Skin of body (tissue), 3 donors: ENCODE measurements at places on chromosomes 11 and 22. TPM values are rescaled to one million over a fixed set of nuclear protein-coding genes. Genes with fewer than 3 reads are reported as not detected.

Gene MMP11
- total RNA-seq: 4.9 TPM

Gene FAM227A
- total RNA-seq: 3.2 TPM

Gene VWA5A
- 22.0 TPM for total RNA-seq

Gene PYGM
- 45.7 TPM for total RNA-seq

Gene ART5
- 1.7 TPM for total RNA-seq

Gene SNX19
- 32.2 TPM for total RNA-seq

Gene INPP5J
- total RNA-seq: 0.39 TPM

Gene OR51B4
- not detected for total RNA-seq

Gene GNG3
- not detected for total RNA-seq

Gene MYO18B
- 17.6 TPM for total RNA-seq

Gene PNPLA5
- 2.3 TPM for total RNA-seq

Gene SLC6A5
- not detected for total RNA-seq

Gene TESMIN
- total RNA-seq: 1.1 TPM

Gene SHANK3
- total RNA-seq: 7.2 TPM

Gene APOBEC3B
- 3.1 TPM for total RNA-seq

Gene NCF4
- total RNA-seq: 10.2 TPM

Gene GRK3
- total RNA-seq: 19.2 TPM

Gene SHISAL1
- total RNA-seq: 0.99 TPM

Gene MMP8
- total RNA-seq: 8.4 TPM

Gene TYMP
- 16.3 TPM for total RNA-seq

Gene CD3E
- total RNA-seq: 0.30 TPM

Gene IGHMBP2
- 11.0 TPM for total RNA-seq

Gene PLCB3
- total RNA-seq: 17.4 TPM

Gene SLC16A8
- 0.69 TPM for total RNA-seq

Gene KRTAP5-11
- total RNA-seq: 2.2 TPM

Gene OR8D4
- 0.30 TPM for total RNA-seq

Gene STK33
- 0.69 TPM for total RNA-seq

Gene DNAJB7
- not detected for total RNA-seq

Gene FSHB
- total RNA-seq: not detected

Gene CHID1
- total RNA-seq: 29.3 TPM

Gene TSSK2
- not detected for total RNA-seq

Gene TLCD5
- total RNA-seq: 6.7 TPM

Gene CCDC89
- total RNA-seq: 1.8 TPM

Gene ESRRA
- 12.0 TPM for total RNA-seq

Gene POU2AF2
- total RNA-seq: not detected

Gene OR52I1
- not detected for total RNA-seq

Gene ALX4
- 3.7 TPM for total RNA-seq

Gene TREH
- total RNA-seq: not detected

Gene OR52N4
- not detected for total RNA-seq
